ENCODE measurements at places on chromosomes 7 and 10. TPM values are rescaled to one million over a fixed set of nuclear protein-coding genes. Genes with fewer than 3 reads are reported as not detected.

The CUBN gene
- total RNA-seq, result 4.7 TPM

The SVIL gene
- total RNA-seq, result 33.5 TPM

The CISD1 gene
- total RNA-seq, result 4.2 TPM

The RPEL1 gene
- not detected for total RNA-seq

The SP4 gene
- total RNA-seq, result 44.5 TPM

The MYL10 gene
- total RNA-seq, result not detected

The HOXA13 gene
- total RNA-seq, result not detected

The FAM171A1 gene
- total RNA-seq, result 2.3 TPM
